ENCODE measurements at places on chromosomes 1 and 21. TPM values are rescaled to one million over a fixed set of nuclear protein-coding genes. Genes with fewer than 3 reads are reported as not detected.

GRCh38 chr1:25037174-25038074 lies 107.3 kb upstream of the RUNX3 start:
- H3K4me3 ChIP-seq = no peak overlapping the region
- no peaks in the 10 kb centered on the region for H3K27me3 ChIP-seq
- H3K27ac ChIP-seq = peak overlapping the region; percentile 28

DNA sequence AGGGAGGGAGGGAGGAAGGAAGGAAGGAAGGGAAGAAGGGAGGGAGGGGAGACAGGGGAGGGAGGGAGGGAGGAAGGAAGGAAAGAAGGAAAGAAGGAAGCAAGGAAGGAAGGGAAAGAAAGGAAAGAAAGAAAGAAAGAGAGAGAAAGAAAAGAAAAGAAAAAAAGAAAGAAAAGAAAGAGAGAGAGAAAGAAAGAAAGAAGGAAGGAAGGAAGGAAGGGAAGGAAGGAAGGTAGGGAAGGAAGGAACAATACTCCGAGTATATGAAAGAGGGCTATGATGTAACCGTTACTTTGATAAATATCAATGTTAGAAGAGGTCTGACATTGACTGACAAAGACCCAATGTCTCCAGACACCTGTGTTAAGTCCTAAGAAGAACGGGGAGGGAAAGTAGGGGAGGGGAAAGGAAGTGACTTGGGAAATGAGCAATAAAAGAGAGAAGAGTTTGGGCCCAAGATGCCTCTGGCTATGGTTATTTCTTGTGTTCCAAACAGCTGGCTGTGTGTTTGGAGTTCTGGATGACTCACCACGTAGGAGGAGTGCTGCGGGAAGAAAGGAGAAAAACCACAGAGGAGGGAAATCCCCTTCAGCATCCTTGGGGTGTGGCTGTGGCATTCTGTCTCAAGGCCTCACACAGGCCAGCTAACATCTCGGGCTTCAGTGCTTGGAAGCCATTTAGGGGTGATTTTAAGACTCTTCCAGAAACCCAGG lies 37.0 kb upstream of the RXRG start:
- no peaks in the 10 kb centered on the region for H3K36me3 ChIP-seq
- no peaks in the 10 kb centered on the region for H3K4me1 ChIP-seq
- no peak for DNase-seq
- no peak overlapping the region for H3K4me3 ChIP-seq
- no peaks in the 10 kb centered on the region for H3K27me3 ChIP-seq

GRCh38 chr1:206526064-206526911 lies 19.0 kb downstream of the RASSF5 start:
- no peak for DNase-seq
- H3K27me3 ChIP-seq = no peaks in the 10 kb centered on the region
- H3K36me3 ChIP-seq = no peaks in the 10 kb centered on the region
- H3K4me1 ChIP-seq = no peaks in the 10 kb centered on the region
- H3K27ac ChIP-seq = no peak overlapping the region

GRCh38 chr1:115322631-115323030 lies 15.4 kb downstream of the NGF start:
- DNase-seq = no peak
- H3K4me1 ChIP-seq = no peaks in the 10 kb centered on the region
- H3K27me3 ChIP-seq = peaks cover 8% of the 10 kb centered on the region
- H3K36me3 ChIP-seq = no peaks in the 10 kb centered on the region
- H3K4me3 ChIP-seq = no peak overlapping the region

Gene CTTNBP2NL
- total RNA-seq = 0.51 TPM
